ENCODE measurements at places on chromosomes 1 and 21.

DNA sequence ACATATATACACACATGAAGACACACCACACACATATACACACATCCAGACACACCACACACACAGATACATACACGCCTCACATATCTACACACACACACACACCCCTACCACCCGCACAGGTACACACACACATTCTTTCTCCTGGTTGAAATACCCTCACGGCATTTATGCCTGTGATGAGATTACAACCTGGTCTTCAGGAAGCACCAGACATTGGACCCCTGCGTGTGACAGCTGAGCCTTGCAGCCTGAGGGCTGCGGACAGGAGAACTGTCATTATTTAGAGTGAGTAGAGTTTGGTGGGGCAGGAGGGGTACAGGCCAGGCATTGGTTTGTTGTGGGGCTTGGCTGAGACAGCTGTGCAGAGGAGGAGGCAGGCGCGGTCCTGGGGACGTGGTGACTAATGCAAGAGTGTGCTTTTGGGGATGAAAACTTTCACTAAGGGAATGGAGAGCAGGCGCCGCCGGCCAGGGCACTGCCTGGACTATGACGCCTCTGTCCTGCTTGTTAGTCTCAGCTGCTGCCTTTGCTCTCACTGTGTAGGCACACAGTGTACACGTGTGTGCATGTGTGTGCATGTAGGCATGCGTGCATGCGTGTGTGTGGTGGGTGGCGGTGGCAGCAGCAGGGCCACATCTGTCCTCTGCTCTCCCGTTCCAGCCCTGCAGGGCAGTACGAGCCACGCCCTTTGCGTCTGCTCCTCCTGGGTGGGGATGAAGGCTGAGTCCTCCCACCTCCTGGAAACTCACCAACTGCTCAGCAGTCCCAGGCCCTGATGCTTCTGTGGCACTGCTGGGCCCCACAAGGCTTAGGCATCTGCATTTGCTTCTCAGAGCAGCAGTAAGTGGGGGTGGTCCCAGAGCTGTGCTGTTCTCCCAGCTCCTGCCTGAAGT, 57.6 kb downstream of the SPSB1 start:
- DNase-seq: no peak

DNA sequence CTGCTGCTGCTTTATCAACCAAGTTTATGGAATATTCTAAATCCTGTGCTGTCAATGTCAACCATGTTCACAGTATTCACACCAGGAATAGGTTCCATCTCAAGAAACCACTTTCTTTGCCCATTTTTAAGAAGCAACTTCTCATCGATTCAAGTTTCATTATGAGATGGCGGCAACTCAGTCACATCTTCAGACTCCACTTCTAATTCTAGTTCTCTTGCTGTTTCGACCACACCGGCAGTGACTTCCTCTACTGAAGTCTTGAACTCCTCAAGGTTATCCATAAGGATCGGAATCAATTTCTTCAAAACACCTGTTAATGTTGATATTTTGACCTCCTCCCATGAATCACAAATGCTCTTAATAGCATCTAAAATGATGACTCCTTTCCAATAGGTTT, 39.7 kb upstream of the IFNLR1 start:
- DNase-seq: no peak

DNA sequence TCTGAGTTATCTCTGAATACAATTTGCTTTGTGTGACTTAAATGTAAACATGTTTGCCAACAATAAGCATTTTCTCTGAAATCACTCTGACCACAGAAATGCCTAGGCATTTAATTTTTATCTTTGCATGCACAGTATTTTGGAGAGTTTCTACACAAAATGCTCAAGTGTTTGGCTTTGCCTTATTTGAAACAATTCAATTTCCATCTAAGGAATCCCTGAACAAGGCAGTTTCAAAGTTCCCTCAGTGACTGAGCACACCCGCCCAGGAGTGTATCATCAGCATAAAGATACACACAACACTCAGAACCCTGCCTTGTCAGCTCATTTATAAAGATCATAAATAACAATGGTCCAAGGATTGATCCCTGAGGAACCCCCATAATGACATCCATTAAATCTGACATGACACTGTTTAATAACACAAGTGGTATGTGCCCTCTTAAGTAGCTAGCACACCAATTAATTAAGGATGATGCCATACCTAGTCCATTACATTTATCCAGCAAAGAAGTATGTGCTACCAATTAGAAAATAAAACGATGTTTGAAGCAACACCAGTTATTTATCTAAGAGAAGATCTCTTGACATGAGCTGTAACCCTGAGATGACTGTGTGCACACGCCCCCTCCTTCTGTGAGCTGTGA, 585.8 kb downstream of the ADGRL2 start:
- no peak for DNase-seq

- no peak for DNase-seq
These were observed 352 bp downstream of the KCNK1 start for GRCh38 chr1:233614173-233614742.

GRCh38 chr1:37323486-37324377, 150.6 kb upstream of the ZC3H12A start:
- DNase-seq: no peak
